ENCODE measurements at places on chromosomes 4 and X. TPM values are rescaled to one million over a fixed set of nuclear protein-coding genes. Genes with fewer than 3 reads are reported as not detected.
A peak's percentile ranks its signal among the peaks of the same experiment; 100 is the strongest.

GRCh38 chr4:93066749-93067148 is 761.8 kb upstream of the ATOH1 start:
- DNase-seq, result no peak

The KLHL4 gene
- not detected for polyA plus RNA-seq

- peak; percentile 36 for DNase-seq
Measured at GRCh38 chrX:149453906-149454822, 50.9 kb downstream of the IDS start.

DNA sequence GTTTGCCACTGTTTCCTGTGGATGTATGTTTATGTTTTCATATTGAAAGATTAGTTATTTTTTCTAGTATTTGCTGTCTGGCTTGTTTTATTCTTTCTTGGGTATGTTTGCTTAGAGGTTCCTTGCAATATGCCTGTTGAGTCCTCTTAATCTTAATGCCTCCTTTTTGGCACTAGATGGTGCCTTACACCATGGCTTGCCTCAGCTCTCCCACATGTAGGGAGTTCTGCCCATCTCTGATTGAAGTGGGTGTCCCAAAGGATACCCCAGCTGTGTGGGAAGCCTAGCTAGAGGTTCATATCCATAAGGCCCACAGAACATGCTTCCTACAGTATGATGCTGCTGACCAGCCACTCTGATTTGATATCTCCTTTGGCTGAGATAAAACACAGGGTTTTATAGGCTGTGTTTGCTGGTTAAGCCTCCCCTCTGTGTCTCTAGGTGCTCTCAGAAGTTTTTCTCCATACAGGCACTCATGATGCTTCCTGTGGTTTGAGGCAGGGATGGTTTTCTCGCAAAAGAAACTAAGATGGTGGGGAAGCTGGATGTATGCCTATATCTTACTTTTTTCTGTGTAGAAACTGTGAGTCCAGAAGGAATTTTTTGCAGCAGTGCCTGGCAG is 162.4 kb downstream of the ASB9 start:
- DNase-seq, result no peak

GRCh38 chrX:31099536-31100090 is 27.8 kb upstream of the FTHL17 start:
- no peak for DNase-seq

The CHM gene
- polyA plus RNA-seq, result 15.2 TPM

The RBM3 gene
- polyA plus RNA-seq, result 150 TPM

GRCh38 chrX:133523081-133523487 is 107.8 kb upstream of the GPC4 start:
- peak; percentile 21 for DNase-seq

DNA sequence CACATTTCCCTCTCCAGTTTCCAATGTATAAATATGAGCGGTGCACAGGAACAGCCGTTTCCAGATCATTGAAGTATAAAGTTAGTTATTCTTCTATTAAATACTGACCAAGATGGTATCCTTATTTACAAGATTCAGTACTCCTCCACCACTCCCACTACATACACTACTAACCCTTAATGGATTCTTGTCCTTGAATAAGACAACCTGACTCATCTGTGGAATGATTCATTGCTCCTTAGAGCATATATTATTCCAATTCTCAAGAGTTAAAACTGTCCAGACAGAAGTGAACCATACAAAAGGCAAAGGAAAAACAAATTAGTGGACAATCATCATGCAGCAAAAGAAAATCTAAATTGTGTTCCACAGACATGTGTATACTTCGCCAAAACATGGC is 373.3 kb downstream of the IDS start:
- peak; percentile 14 for DNase-seq

GRCh38 chr4:181147416-181147951 is 1095.7 kb upstream of the TENM3 start:
- DNase-seq, result no peak
